ENCODE measurements at places on chromosomes 5 and 9.

DNA sequence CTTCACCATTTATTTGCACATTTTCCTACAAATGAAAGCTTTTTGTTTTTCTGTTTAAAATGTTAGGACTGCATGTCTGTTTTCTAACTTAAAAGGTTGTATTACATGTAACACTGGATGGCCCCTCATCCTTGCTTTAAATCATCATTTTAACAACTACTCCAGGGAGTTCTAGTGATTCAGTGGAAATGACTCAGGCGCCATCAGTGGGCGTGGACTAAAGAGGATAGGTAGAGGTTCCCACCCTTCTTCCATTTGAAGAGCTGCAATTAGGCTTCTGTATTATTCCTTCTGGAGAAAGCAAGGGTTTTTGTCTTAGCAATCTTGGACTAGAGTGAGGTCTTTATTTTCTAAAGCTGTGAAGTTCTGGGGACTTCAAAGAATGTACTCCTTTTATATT is 213.7 kb downstream of the TMEM38B start:
- DNase-seq: no peak

GRCh38 chr5:24823625-24824024 is 178.8 kb upstream of the CDH10 start:
- no peak for DNase-seq

DNA sequence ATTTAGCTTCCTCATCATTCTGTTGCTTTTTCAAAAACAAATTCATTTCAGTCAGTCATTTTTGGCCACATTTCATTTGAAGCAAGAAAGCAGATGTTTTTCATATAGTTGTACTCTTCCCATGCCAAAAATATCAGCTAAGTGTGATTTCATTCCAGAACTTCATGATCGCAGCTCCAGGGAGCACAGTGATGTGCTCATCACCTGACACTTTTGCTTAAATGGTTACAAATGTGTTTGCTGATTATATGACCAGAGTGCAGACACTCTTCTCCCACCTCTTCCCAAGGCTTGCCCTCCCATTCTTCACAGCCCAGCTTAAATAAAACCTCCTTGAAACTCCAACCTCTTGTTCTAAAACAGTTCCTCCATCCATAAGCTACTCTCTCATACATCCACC is 32.6 kb downstream of the GABRB2 start:
- no peak for DNase-seq

- no peak for DNase-seq
These were observed 352.6 kb downstream of the CDH12 start for GRCh38 chr5:22500556-22500955.

- DNase-seq: no peak
These were observed 202.3 kb downstream of the AOPEP start for GRCh38 chr9:94928691-94929368.

- DNase-seq: no peak
These were observed 12.4 kb upstream of the CRB2 start for GRCh38 chr9:123343443-123344191.

DNA sequence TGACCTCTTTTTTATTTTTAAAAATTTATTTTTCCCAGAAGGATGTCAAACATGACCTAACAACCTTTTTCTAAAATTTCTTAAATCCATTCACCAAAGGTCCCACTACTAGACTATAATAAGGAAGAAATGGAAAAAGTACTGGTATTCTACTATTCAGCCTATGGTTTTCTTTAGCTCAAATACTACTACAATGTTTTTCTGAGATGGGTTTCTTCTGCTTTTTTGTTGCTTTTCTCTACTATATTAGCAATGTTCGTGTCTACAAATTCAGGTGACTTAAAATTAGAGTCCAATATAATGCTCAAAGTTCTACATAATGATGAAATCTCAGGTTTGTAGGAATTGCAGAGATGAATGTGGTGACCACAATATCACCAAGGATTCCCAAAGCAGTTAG is 7.9 kb downstream of the ERP44 start:
- no peak for DNase-seq

DNA sequence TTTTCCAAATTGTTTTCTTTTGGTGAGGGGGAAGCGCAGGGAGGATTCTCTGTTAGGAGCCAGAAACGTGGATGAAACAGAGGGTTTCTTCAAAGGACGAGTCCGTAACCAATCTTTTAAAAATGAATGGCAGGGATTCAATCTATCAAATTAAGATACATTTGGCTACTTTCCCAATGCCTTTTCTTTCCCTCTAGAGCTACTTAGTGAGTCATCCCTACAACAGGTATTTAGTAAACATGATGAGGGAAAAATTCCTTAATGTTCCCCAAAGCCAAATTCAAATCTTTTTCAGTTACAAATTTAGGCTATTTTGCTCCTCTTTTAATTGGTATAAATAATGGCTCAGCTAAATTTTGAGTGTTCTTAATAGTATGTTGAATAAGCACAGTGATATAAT is 366.4 kb upstream of the RIOK2 start:
- no peak for DNase-seq

GRCh38 chr5:174362514-174362913 is 317.0 kb downstream of the NSG2 start:
- no peak for DNase-seq

- DNase-seq: no peak
These were observed 243.5 kb downstream of the GADD45G start for GRCh38 chr9:89848060-89849040.

DNA sequence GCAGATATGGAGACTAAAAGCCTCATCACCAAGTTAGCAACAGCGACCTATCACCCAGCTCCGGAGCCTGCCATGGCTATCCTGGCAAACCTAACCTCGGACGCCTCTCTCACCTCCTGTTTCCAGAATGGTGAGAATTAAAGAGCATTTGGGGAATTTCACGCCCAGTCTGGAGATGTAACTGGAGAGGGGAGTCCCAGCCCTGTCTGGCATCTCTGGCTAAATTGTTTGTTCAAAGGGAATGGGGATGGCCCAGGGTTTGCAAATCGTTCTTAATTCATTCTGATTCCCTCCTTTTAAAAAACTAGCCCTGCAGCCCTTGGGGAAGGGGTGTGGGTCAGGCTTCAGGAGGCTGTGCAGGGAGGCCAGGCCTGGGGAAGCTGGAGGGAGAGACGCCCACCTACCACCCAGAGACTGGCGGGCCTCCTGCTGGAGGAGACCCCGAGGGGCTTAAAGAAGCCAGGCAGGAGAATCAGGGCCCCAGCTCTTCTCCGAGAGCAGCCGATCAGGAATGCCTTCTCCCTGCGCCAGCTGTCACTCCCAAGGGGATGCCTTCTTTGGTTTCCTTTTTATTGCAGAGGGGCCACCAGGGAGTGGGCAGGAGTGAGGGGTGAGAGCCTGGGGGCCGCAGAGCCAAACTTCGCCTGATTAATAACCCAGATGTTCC is 964 bp upstream of the COL5A1 start:
- DNase-seq: no peak

DNA sequence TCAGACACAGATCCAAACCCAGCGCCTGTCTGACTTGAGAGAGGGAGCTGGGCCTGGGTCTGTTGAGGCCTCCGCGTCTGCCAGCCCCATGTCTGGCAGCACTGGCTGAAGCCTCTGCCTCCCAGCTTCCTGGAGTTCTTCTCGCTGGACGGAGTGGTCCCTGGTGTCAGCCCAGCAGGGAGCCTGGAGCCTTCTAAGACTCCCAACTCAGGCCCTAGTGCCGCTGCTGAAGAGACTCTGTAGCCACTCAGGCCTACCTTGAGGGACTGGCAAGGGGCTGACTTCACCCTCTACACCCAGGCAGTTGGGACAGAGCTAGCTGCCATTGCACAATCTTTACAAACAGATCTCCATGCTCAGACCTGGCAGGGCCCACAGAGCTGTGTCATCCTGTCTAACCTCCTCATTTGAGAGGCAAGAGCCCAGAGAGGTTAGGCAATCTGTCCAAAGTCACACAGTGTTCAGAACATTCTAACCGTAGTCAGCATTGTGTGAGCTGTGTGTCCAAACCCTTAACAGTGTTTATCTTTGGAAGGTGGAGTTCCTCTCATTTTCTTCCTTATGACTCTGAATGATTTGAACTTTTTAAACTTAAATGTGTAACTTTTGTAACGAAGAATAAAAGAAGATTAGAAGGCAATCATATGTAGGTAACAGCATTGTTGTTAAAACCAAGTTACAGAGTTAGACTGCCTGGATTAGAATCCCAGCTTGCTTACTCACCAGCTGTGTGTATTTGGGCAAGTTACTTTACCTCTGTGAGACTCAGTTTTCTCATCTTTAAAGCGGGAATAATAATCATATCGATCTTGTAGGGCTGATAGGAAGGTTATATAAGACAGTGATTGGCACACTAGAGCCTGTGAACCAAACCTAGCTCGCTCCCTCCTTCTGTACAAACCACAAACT is 4.6 kb upstream of the DUSP1 start:
- no peak for DNase-seq

GRCh38 chr9:125887172-125887571 is 140.0 kb downstream of the PBX3 start:
- DNase-seq: no peak

DNA sequence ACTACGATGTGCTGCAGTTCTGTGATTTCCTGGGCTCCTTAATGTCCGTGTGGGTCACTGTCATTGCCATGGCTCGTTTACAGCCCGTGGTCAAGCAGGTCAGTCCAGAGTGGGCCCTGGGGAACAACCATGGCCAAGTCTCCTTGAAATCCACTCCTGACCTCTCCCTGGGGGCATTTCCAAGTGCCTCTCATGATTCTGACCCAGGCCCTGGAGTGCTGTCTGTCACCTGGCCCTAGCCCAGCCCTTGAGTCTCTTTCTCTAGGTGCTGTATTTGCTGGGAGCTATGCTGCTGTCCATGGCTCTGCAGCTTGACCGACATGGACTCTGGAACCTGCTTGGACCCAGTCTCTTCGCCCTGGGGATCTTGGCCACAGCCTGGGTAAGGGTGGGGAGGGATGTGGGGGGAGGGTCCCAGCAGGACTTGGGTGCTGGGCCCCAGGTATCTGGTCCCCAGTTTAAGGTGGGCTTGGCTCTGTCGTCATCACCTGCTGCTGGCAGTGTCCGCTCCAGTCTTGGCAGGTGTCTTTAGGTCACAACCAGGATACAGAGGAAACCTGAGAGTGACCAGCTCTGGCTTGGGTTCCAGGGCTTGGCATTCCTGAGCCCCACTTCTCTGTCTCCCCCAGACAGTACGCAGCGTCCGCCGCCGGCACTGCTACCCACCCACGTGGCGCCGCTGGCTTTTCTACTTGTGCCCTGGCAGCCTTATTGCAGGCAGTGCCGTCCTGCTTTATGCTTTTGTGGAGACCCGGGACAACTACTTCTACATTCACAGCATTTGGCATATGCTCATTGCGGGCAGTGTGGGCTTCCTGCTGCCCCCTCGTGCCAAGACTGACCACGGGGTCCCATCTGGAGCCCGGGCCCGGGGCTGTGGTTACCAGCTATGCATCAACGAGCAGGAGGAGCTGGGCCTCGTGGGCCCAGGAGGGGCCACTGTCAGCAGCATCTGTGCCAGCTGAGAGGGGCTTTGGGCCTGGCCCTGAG is 17.0 kb downstream of the OR13J1 start:
- no peak for DNase-seq

- no peak for DNase-seq
These were observed 270.1 kb downstream of the AOPEP start for GRCh38 chr9:94996641-94997040.

DNA sequence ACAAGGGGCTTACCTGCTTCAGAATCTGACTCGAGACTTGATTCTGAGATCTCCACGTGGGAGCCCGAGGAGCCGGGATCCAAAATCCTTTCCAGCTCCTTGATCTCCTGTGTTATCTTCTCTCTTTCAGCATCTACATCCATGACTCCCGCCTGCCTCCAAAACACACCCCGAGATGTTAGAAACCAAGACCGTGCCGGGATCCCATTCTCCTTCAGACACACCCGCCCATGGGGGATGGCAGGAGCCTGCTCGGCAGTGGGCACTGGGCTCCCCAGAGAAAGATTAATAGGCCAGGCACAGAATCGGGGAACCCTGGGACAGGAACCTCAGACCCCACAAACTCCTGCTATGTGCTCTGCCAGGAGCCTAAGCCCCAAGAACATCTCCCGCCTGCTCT is 1.7 kb downstream of the SNAPC4 start:
- DNase-seq: no peak

- DNase-seq: no peak
These were observed 424.9 kb downstream of the IRX2 start for GRCh38 chr5:2326601-2327000.

DNA sequence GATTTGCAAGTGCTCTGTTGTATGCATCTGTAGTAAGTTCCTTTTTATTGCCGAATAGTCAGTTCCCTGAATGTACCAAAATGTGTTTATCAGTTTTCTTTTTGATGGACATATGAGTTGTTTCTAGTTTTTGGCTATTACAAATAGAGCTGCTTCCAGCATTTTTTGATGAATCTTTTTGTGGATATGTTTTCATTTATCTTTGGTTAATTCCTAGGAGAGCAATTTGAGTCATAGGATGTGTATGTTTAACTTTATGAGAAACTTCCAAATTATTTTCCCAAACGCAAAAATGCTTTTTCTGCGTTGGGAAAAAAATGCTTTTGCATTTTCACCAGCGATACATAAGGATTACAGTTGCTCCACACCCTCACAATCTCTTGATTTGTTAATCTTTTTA is 287.7 kb downstream of the FER start:
- DNase-seq: no peak

GRCh38 chr5:33148076-33148513 is 292.7 kb upstream of the TARS1 start:
- no peak for DNase-seq

GRCh38 chr9:27394154-27394825 is 97.3 kb upstream of the EQTN start:
- no peak for DNase-seq

GRCh38 chr9:127559247-127559680 is 52.8 kb upstream of the STXBP1 start:
- no peak for DNase-seq

- no peak for DNase-seq
These were observed 47.7 kb downstream of the LIX1 start for GRCh38 chr5:97094579-97095317.
